ENCODE measurements at places on chromosomes 7 and 10.

- no peak for DNase-seq
Measured at GRCh38 chr7:150400008-150400787, 21.1 kb downstream of the ZNF775 start.

- no peak for DNase-seq
Measured at GRCh38 chr7:129401967-129402860, 32.0 kb upstream of the STRIP2 start.

DNA sequence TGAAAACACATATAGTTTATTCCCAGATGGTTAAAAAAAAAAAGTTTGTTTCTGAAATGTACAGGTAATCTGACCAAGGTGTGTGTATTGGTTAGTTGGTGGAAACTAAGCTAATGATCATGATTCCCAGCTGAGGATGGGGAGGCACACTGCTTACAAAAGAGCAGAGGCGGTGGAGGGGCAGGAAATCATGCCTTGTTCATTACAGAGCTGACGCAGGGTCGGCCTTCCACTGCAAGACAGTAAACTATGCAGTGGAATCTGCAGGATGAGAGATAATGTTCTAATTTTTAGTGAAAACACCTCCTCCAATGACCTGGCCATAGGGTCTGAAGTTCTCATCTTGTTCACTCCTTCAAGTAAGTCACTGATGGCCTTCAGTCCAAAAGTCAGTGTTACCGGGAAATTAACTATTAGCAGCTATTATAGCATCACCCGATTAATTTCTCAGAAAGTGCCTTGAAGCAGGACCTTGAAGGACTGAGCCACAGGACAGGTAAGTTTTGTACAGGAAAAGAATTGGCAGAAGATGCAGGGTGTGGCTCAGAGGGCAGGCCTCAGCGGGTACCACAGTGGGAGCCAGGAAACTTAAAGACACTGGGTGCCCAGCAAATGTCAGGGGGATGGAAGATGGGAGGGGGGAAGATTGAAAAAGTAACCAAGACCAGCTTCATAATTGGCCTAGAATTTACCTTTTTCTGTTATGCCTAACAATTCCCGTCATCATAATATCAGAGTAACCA, 36.0 kb downstream of the MYOF start:
- DNase-seq: no peak

DNA sequence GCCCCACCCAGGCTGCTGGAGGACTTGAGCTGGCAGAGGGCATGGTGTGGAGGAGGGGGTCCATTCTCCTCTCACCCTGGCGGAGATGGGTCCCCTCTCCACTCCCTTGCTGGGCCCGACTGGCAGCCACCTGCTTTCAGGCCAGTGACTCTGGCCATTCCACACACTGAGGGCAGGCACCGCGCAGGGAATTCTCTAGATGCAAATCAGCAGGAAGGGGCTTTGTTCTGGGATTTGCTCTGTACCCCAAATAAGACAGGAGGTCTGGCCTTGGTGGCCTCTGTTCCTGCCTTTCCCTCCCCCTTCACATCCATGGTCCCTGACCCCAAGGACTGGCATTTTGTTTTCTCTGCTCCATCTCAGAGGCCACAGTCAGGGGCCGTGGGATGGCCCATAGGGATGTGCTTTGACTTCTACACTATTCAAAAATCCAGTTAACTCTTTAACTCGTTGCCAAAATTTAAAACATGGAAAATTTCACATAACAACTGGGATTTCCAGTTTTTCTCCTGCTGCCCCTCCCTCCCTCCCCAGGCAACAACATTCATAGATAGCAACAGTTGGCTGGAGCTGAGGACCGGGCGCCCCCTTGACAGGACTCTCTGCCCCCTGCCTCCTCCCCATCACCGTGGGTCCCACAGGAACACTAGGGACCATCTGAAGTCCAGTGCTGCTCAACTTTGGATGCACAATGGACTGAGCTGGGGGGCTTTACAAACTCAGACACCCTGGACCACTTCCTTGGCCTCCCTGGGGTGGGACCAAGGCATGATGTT, 33.9 kb downstream of the PPIF start:
- no peak for DNase-seq

- no peak for DNase-seq
Measured at GRCh38 chr10:3682745-3683144, 102.3 kb downstream of the KLF6 start.

DNA sequence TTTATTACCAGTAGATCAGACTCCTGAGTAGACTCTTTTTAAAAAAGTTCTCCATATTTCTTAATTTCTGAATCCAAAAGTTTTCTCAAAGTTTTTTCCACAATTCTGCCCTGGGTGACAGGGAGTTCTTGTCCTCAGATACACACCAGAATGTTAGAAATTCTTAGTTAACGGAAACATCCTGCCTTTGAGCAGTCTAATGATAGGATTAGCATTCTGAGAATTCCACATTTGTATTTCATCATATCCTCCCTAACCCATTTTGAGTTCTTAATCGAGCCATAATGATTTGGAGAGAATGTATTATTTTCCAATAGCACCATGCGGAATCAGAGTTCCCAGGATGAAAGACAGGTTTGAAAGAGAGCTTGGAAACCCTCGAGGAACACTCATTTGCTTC, 28.9 kb upstream of the MRPS33 start:
- no peak for DNase-seq

DNA sequence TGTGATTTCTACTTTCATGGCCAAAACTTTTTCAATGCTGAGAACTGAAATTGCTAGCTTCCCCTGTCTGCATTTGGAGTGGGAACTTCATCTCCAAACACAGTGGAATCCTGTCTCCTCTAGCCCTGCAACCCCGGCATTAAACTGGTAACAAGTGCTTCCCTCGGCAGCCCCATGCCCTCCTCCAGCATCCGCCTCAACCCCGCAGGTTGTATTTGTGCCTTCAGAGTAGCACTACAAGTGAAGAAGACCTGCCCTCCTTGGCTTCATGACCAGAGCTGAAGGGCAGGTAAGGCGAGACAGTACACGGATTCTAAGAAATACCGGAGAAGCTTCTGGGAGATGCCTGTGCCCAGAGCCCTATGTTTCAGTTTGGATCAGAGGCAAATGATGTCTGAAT, 16.9 kb downstream of the C10orf53 start:
- no peak for DNase-seq

DNA sequence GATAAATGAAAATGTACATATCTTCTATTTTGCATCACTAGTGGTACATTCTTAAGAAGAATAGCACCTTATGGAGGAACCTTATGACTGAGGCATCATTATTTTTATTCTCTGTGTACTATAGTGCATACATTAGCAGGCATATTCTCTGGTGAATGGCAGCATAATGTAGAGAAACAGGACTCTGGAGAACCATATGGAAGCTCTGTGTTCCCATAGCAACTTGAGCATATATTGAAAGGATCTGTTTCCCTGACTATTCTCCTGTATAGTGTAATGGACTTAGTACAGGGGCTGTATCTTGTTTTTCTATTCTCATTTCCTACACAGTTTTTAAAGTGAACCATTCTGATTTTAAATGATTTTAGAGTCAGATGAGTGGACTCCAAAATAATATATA, 128.4 kb upstream of the SMIM30 start:
- DNase-seq: no peak

- no peak for DNase-seq
Measured at GRCh38 chr7:4307316-4308204, 374.5 kb upstream of the FOXK1 start.

DNA sequence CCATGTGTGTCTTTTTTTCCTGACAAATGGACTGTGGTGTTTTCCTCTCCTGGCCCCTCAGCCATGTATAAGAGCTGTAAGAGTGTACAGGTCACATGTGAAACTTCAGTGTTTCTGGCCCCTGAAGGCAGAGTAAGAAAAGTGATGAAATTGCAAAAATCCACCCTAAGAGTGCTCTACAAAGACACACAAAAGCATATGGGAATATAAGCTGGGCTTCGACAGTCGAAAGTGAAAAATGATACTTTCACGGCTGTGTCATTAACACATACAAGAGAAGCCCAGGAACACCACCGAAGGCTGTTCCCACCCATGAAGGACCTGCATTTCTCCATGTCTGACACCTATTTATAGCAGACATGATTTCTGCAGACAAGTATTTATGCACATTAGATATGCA, 192.2 kb downstream of the PARD3 start:
- DNase-seq: no peak

DNA sequence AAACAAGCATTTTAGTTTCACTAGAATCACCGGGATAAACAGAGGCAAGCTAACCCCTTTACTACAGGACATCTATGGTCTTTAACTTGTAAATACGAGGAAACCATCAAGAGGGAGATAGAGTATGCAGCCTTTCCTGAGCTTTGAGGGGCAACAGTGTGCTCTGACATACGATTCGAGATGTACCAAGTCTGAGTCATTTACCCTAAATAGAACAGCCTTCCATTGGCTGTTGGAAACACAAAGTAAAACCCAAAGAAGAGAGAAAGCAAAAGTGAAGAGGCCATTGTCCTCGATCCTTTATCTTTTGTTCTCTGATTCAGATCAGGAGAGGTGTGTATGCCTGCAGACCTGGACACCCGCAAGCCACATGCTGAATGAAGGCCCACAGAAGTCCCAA, 289.5 kb downstream of the KCNMA1 start:
- DNase-seq: no peak

GRCh38 chr10:89215511-89215910, 8.4 kb upstream of the CH25H start:
- DNase-seq: no peak

DNA sequence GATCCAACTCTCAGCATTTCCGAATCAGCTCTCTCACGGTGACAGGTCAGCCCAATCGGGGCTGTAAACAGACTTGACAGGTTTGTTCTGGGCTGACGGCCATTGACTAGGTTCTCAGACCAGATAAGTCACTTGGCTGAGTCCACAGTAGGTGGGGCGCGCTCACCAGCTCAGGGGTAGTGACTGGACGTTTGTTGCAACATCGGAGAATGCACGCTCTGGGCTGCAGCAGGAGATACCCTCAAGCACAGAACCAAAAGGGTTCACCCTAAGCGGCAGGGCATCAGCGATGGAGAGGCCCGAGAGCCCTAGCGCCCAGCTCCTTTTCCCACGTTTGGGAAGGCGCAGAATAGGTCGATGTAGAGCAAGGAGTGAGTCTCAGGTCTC, 1.8 kb downstream of the KLLN start:
- DNase-seq: no peak

DNA sequence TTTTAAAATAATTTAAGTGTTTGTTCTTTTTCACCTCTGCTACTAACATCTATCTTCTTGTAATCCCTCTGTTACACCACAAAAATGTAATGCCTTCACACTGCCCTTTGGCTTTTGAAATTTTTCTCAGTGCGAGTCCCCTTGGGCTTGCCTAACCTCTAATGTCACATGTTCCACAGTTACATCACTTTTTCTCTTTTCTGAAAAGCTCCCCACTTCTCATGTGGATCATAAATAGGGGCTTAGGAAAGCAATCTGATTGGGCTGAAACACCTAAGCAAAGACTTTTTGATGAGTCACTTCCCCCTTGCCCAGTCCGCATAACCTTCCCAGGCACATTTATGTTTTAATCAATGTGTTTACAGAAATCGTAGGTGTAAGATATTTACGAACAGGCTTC, 288.2 kb downstream of the IPMK start:
- DNase-seq: no peak

DNA sequence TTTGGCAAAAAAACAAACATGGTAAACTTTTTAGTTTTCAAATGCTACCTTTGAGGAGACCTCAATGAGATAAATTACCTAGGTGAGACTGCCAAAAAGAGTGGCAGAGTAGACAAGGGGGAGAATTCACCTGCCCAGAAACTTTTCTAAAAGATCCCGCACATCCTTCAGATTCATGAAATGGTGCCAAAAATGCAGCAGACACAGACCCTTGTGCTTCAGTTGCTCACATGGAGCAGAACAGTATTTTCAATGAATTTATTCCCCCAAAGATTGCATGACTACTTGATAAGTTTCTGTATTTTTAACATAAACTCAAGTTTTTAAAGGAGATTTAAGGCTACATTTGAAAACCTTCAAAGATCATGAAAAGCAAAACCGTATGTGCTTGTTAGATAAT, 270.0 kb downstream of the TRIL start:
- no peak for DNase-seq

DNA sequence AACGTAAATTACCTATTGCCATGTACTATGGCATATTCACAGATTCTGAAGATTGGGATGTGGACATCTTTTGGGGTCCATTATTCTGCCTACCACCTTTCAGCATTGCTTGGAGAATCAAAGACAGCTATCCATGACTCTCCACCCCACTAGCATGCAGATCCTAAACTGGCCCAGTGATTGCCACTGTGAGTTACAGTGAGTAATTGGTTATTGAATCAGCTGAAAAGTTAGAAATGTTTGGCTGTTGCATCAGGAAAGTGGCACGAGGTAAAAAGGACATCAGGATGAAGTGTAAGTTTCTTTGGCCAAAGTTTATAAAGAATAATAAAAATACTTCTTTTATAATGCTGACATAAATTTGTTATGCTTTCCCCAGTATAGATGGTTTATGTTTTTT, 148.2 kb upstream of the ETV1 start:
- DNase-seq: no peak

- no peak for DNase-seq
Measured at GRCh38 chr10:22410846-22411245, 65.5 kb downstream of the SPAG6 start.

- no peak for DNase-seq
Measured at GRCh38 chr10:13567030-13567429, 19.7 kb upstream of the PRPF18 start.

GRCh38 chr10:121722665-121723064, 124.4 kb upstream of the FGFR2 start:
- no peak for DNase-seq

DNA sequence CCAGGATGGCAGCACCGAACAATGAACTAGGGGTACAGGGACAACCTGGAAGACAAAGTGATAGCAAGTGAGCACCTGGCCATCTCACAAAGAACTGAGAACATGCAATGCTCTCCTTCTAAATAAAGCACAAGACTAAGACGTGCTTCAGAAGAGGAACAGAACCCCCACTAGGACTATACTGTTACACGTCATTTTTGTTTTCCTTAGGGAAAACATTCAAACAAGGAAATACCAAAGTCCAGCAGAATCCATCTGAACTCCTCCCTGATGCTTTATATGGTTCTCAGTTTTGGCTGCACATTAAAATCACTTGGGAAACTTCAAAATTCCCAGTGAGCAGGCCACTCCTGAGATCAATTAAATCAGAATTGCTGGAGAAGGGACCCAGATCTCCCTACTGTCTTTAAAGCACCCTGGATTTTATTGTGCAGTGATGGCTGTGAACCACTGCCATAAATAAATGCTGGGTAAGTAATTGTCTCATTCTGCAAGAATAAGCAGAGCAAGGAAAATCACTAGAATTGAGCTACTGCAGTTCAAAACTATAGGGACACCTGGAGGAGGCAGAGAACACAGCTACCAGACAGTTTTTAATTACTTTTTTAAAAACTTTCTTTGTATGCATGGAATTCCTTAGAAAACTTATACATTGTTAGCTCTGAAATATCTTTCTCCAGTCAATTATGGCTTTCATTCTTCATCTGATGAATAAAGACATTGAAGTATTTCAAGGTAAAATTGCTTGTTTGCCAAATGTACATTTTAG, 866.5 kb upstream of the GHITM start:
- no peak for DNase-seq

GRCh38 chr7:4751398-4751947, 23.9 kb upstream of the AP5Z1 start:
- no peak for DNase-seq

- DNase-seq: no peak
Measured at GRCh38 chr7:3910054-3910453, 609.0 kb downstream of the SDK1 start.

All from stimulated activated CD8-positive, alpha-beta memory T cell treated with anti-CD3 and anti-CD28 coated beads, Interleukin-4, amount 100 ng/mL, for 1 hour (primary cell).